ENCODE measurements at places on chromosomes 6 and 20. TPM values are rescaled to one million over a fixed set of nuclear protein-coding genes. Genes with fewer than 3 reads are reported as not detected.

GRCh38 chr6:10403385-10404106 is 11.3 kb downstream of the TFAP2A start:
- no peaks in the 10 kb centered on the region for H3K36me3 ChIP-seq
- H3K27me3 ChIP-seq = peaks cover 11% of the 10 kb centered on the region
- H3K4me3 ChIP-seq = peak overlapping the region; percentile 77
- DNase-seq = no peak

DNA sequence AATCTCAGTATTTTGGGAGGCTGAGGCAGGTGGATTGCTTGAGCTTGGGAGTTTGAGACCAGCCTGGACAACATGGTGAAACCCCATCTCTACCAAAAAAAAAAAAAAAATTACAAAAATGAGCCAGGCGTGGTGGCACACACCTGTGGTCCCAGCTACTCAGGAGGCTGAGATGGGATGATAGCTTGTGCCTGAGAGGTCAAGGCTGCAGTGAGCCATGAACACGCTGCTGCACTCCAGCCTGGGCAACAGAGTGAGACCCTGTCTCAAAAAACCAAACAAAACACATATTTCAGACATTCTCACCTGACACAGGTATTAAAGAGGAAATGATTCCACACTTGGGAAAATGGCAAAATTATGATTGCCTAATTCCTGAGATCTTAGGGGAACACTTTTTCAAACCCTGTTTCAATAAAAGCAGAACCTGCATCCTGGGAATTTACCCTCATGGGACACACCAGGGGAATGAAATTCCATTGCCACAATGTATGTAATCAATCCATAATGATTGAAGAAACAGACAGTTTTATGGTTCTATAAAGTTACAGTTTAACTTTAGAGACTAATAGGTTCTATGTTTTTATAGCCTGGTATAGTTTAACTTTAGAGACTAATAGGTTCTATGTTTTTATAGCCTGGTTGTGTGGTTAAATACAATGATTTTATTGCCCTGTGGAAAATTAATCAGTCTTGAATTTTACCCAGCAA is 29.6 kb upstream of the DNAAF9 start:
- no peak overlapping the region for H3K27ac ChIP-seq
- no peaks in the 10 kb centered on the region for H3K27me3 ChIP-seq
- H3K4me1 ChIP-seq = no peaks in the 10 kb centered on the region
- H3K36me3 ChIP-seq = no peaks in the 10 kb centered on the region
- no peak overlapping the region for H3K4me3 ChIP-seq
- no peak for DNase-seq

Gene GJA10
- not detected for total RNA-seq

Gene CRISP2
- total RNA-seq = not detected
